ENCODE measurements at places on chromosomes 5 and 9.

DNA sequence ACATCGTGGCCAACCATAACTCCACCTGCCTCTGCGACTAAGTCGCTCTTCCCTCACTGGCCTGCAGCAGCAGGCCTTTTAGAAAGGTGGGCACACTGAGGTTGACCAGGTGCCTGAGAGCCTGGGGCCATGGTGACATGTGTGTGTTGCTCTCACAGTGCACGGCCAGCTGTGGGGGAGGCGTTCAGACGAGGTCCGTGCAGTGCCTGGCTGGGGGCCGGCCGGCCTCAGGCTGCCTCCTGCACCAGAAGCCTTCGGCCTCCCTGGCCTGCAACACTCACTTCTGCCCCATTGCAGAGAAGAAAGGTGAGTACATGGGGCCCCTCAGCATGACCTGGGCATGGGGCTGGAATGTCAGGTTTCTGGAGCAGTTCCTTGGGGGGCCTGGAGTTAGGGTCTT is 104.5 kb upstream of the ICE1 start:
- no peak for DNase-seq

- DNase-seq = no peak
Measured at GRCh38 chr5:148776780-148777179, 49.6 kb upstream of the ADRB2 start.

- DNase-seq = no peak
Measured at GRCh38 chr5:138439477-138440158, 761 bp downstream of the REEP2 start.

DNA sequence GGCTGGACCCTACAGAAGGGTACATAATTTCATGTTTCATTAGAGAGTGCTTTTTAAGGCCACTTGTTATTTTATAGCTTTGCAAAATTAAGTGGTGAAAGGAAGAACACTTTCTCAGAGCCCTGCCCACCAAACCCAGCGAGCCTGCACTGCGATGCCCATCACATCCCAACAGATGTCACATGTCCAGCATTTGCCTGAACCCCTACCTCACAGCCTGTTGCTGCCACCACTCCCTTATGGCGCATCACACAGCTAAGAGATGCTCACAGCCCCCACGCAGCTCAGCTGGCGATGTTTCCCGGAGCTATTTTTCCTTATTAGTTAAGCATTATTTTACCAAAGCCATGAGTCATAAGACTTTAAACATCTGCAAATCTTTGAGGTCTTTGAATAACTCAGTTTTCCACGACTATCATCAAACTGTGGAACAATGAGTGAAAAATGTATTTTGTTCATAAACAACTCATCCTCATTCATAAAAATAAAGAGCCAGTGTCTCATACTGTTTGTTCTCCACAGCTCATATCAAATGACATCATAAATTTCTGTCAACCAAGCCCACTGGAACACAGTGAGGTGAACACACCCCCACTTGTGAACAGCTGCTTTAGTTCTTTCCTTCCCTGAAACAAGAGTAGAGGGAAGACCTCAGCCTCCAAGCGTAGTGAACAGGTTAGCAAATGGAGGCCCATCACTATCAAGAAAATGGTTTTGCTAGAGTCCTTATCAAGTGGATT is 104.9 kb downstream of the SYK start:
- DNase-seq = no peak

DNA sequence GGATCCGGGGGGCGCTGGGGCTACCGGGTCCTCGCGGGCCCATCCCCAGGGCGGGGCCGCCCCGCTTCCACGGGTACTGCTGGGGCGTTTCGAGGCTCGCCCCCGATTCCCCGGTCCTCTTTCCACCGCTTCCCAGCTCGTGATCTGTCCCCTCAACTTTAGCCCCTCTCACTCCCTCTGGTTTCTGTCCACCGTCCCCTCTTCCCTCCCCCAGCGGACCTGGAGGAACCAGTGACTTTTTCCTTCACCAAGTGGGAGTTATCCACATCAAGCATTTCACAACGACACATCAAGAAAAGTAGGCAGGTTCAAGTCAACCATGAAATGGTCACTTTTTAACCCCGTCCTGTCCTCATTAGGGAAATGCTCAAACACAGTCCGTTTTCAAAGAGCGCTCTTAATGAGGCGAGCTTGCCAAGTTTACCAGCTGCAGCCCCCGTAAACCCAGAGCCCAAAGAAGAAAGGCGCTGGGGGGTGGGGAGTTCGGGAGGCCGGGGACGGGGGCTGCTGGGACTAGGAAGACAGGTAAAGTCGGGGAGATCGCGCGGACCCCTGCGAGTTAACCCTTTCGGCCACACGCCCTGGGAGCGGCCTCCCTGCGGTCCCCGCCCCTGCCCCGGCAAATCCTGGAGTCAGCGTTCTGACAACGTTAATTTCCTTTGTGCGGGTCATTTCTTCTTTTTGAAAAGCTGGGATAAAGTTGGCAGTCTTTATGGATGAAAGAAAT is 2.1 kb upstream of the NFIB start:
- DNase-seq = no peak

DNA sequence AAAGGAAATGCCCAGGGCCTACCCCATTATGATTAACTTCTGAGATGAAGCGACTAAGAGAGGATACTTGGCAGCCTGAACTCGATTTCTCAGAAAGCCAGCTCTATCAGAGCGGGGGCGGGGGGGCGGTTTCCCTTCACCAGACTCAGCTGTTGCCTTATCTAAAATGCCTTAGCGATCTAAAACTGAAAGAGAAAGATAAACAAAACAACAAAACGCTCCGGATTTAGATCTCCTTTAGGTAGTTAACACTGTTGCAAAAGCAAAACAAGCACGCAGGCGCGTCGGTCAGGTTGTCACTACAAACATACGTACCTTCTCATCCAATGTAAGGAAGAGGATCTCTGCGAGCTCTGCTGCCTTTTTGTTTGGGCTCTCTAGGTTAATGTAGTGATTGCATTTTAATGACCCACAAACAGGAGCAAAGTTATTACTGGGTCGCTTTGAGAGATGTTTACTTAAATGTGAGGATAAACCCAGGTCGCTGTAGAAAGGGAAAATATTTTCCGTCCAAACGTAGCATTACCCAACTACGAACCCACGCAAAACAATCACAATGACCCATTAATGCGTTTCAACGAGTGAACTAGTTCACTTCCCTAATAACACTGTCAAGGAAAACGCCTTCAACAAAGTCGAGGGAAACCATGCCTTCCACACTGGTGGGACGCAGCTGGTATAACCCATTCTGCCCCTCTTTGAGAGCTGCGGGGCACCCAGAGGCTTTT is 982 bp downstream of the EPB41L4A start:
- peak; percentile 60 for DNase-seq

- DNase-seq = no peak
Measured at GRCh38 chr5:72834924-72835323, 18.5 kb downstream of the TNPO1 start.

DNA sequence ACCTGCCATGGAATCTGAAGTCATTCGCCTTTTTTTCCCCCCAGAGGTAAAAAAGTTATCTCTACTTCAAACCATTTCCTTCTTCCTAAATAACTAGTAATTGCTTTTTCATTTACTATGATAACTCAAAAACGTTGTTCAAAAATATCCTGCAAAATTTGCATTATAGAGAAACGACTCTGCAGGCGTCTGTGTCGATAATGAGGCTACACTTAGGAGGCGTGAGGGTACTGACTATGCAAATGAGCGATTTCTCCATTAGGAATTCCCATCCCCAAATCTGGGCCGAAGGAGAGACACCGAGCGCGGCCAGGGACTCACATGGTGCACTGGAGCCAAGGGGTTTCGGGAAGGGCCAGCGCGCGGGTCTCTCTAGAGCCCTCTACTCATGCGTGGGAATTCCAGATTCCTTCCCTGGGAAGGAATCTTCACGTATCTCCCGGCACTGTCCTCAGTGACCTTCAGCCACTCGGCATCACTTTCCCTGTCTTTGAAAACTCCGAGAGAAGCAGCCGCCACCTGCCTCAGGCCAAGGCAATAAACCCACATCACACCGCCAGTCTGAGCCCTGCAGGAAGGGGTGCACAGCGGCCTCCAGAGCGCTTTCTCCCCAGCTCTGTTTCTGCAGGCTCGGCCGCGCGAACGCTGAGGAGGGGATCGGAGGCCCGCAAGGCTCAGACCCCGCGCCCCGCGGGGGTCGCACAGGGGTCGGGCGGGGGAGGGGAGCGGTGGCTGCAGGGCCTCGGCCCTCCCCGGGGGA is 718 bp upstream of the DENND4C start:
- DNase-seq = peak; percentile 69

- DNase-seq = no peak
Measured at GRCh38 chr9:17509151-17509550, 69.7 kb upstream of the SH3GL2 start.

- DNase-seq = no peak
Measured at GRCh38 chr5:92460505-92460904, 1077.4 kb upstream of the ARRDC3 start.

DNA sequence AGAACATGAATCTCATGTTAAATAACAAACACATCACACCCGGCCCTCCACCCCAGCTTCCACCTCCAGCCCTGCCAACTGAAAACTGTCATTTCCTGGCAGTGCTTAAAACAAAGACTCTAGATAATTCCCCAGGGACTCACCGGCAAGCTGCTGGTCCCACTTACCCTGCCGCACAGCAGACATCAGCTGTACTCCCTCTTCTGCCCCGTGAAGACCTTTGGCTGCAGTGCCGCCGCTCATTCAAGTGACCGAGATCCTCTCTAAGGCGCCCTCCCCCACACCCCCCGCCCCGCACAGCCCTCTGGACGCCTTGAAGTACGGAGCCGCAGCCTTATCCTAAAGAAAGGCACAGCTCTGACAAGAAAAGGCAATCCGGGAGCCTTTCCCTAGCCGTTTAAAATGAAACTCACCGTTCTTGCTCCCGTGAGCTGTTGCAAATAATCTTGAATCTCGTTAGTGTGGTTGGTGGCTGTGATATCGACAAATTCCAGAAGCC is 434 bp downstream of the GLRX start:
- DNase-seq = no peak

GRCh38 chr9:106755736-106756135 is 107.2 kb upstream of the ZNF462 start:
- no peak for DNase-seq

DNA sequence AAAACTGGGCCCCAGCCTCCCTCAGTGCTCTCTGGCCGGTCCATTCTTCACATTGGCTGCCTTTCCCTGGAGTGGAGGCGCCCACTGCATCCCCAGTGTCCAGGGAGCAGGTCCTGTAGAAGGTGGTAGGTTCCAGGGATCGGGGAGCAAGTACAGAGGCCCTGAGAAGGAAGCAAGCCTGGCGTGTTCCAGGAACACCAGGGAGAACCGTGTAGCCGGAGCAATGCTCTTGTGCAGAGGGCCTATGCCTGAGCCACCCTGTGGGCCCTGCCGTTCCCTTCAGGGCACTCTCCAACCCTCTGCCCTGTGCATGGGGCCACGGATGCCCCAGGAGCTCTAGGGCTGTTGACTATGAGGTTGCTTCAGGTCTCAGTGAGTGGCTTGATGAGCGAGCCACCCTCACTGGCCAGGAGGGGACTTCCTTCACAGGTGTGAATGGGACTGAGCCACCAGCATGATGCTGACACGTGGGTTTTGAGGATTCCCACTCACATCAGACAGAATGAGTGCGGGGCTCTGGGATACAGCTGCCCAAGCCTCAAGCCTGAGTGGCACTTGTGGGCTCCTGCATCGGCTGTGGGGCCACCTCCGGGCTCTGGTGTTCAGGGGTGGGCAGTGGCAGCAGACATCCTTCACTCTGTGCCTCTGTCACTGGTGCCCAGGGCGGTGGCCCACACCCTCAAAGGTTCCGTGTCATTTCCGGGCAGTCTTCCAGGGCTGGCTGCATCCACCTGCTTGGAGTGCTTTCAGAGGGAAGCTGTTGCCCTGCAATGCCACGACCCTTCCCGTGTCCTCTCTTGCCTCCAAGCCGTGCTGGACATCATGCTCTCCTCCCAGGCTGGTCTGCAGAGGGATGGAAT is 54.4 kb downstream of the ADAMTS2 start:
- no peak for DNase-seq

DNA sequence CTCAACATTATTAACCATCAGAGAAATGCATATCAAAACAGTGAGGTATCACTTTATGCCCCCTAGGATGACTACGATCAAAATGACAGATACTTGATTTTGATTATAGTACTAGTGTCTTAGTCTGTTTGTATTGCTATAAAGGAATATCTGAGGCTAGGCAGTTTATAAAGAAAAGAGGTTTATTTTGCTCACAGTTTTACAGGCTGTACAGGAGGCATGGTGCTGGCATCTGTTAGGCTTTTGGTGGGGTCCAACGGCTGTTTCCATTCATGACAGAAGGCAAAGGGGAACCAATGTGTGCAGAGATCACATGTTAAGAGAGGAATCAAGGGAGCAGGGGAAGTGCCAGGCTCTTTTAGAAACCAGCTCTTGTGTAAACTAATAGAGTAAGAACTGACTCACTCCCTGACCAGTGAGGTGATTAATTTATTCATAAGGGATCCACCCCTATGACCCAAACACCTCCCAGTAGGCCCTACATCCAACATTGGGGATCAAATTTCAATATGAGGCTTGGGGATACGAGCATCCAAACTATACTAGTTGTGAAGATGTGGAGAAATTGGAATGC is 16.0 kb upstream of the AFF4 start:
- no peak for DNase-seq

GRCh38 chr5:94025788-94026473 is 284.5 kb upstream of the POU5F2 start:
- DNase-seq = no peak

- peak; percentile 23 for DNase-seq
Measured at GRCh38 chr5:142316051-142316450, 8.8 kb downstream of the SPRY4 start.

- no peak for DNase-seq
Measured at GRCh38 chr9:35811381-35812024, 559 bp downstream of the SPAG8 start.

GRCh38 chr9:127004946-127005769 is 90.6 kb downstream of the RALGPS1 start:
- peak; percentile 69 for DNase-seq

DNA sequence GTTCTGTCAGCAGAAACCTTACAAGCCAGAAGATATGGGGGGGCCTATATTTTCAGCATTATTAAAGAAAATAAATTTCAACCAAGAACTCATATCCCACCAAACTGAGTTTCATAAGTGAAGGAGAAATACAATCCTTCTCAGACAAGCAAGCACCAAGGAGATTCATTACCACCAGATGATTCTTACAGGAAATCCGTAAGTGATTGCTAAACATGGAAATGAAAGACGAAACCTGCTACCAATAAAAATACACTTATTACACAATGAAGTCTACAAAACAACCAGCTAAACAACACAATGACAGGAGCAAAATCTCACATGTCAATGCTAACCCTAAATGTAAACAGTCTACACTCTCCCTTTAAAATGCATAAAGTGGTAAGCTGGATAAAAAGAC is 17.8 kb upstream of the C9orf72 start:
- DNase-seq = no peak

GRCh38 chr5:134938030-134938429 is 29.7 kb upstream of the CATSPER3 start:
- DNase-seq = no peak

GRCh38 chr5:82745016-82745415 is 332.2 kb downstream of the TMEM167A start:
- no peak for DNase-seq

GRCh38 chr5:11148810-11149539 is 387.9 kb upstream of the DAP start:
- DNase-seq = no peak

GRCh38 chr9:112863214-112863613 is 27.5 kb downstream of the SLC46A2 start:
- DNase-seq = no peak

Data from CD4-positive, alpha-beta T cell treated with Interleukin-21 for 1 hour (primary cell).